ENCODE measurements at places on chromosomes 6 and 20. TPM values are rescaled to one million over a fixed set of nuclear protein-coding genes. Genes with fewer than 3 reads are reported as not detected.

DNA sequence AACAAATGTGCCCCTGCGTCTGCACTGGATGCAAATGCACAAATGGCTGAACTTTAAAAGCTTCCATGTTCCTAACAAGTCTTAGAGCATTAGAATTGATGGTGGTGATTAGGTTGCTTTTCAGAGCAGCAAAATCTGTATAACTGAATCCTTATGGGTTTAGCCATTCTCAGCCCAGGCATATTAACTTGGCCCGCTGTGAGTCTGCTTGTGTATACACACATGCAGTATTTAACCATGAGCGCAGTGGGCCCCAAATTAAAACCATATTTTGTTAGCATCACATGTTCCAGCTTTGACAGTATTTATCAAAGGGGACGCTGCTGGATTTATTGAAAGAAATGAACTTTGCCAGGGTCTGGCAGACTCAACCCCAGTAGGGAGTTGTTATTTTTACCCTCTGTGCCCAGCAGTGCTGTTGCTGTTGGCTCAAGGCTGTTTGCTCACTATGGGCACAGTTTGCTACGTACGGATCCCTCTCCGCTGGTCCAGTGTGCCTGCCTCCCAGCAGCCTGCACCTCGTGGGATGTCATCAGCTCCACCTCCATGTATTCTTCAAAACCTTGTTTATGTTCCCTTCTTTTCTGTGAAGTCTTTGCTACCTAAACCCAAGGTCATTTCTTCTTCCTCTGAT is 144.7 kb downstream of the QRSL1 start:
- DNase-seq = no peak

- DNase-seq = no peak
Measured at GRCh38 chr20:33065785-33066184, 12.1 kb downstream of the BPIFB3 start.

GRCh38 chr6:146026873-146027272 is 2.0 kb upstream of the GRM1 start:
- DNase-seq = no peak

Gene PTK6
- total RNA-seq = 0.13 TPM

GRCh38 chr6:111789598-111789997 is 83.7 kb downstream of the FYN start:
- DNase-seq = no peak

DNA sequence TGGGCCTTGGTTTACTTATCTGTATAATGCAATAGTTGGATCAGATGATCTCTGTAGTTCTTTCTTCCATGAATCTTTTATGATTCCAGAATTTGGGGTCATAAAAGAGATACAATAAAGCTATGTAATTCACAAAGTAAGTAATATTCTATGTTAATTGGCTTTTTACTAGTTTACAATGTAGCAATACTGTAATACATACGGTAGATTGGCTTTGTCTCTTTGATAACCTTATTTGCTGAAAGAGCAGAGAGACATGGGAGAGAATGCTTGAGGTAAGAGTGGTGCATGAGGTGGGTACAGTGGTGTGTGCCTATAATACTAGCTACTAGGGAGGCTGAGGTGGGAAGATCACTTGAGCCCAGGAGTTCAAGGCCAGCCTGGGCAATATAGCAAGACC is 14.7 kb downstream of the SPACA1 start:
- no peak for DNase-seq

GRCh38 chr20:31664696-31665354 is 27.1 kb downstream of the COX4I2 start:
- DNase-seq = no peak

Gene EYS
- 0.31 TPM for total RNA-seq

Gene PNLDC1
- not detected for total RNA-seq

DNA sequence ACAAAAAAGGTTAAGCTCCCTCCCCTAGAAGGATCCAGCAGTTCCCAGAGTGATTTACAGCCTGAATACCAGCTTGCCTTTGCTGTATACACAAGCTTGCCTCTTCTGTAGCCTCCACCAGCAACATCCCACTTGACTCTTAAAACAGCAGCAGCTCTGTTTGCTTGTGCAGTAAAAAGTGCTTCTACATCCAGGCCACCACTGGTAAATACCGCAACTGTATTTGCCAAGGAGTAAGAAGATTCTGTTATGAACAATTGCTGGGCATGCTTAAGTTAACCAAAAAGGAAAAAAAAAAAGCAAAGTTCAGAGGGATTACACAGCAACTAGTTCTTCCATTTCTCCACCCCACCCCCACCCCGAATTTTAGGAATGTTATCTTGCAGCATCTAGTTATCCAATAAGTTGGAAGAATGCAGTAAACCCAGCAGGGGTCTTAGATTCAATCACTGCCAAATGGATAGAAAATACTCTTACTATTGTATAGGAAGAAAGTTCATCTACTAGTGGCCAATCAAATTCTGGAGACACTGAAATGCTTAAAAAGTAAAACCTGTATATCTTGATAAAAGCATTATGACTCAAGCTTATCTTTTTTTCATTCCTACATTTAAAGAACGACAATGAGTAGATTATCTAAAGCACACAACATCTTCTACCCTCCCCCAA is 4.8 kb downstream of the SALL4 start:
- DNase-seq = no peak

DNA sequence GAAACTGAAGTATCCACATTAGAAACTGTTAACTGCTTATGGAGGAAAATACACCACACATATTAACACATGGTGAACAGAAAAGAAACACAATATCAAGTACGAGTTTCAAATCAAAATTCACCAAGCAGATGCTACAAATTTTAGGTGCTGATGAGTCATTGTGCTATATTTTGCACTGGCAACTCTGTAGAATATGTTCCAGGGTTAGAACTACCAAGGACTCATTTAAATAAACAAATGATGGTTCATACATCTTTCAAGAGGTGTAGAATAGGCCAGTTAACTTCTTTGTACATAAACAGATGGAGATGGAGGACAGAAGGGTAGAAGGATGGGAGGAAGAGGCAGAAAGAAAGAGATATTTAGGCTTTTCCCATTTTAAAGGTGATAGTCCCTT is 184.9 kb downstream of the ARHGAP18 start:
- no peak for DNase-seq

GRCh38 chr6:164150232-164150631 is 735.7 kb downstream of the QKI start:
- DNase-seq = no peak

GRCh38 chr6:133360194-133360593 is 119.0 kb downstream of the EYA4 start:
- DNase-seq = no peak

Gene THBD
- total RNA-seq = 25.3 TPM

- DNase-seq = no peak
Measured at GRCh38 chr6:118292558-118292957, 255.5 kb upstream of the PLN start.

Gene WASF1
- total RNA-seq = 9.6 TPM

DNA sequence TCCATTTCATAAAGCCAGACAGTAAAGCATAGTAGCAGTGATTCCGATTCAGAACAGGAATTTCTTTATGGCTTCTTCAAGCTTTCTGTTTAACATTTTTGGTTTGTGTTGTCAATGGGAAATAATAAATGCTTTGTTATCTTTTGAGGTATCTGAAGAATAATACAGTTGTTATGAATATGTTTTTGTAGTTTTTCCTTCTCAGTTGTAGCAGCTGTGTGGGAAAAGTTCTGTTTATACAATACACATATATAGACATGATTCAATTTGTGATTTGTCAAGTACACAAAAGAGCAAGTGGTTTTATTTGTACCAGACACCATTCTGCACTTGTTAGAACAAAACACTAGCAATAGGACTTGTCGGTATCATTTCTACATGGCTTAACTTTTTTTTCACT is 96.6 kb downstream of the CDYL start:
- DNase-seq = no peak

Gene SOX12
- 17.0 TPM for total RNA-seq

Gene ZNF165
- 1.2 TPM for total RNA-seq

Gene CPNE5
- 6.9 TPM for total RNA-seq

DNA sequence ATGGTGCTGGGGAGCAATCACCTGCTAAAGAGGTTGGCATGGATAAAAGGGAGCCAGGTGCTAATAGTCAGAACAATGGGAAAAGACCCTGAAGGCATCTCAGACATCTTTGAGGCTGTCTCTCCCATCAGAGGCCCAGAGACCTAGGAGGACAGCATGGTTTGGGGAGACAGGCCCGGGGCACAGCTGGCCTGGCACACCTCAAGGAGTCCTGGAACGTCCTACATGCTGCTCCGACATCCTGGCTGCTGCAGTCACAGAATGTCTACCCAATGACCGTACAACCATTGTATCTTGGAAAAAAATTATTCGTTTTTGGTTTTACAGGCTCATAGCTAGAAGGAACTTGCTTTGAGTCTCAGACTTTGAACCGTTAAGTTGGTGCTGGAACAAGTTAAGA is 4.4 kb downstream of the GMDS start:
- DNase-seq = no peak

GRCh38 chr6:3795836-3796718 is 44.6 kb upstream of the PXDC1 start:
- no peak for DNase-seq

- no peak for DNase-seq
Measured at GRCh38 chr6:169411296-169411695, 157.7 kb upstream of the THBS2 start.

DNA sequence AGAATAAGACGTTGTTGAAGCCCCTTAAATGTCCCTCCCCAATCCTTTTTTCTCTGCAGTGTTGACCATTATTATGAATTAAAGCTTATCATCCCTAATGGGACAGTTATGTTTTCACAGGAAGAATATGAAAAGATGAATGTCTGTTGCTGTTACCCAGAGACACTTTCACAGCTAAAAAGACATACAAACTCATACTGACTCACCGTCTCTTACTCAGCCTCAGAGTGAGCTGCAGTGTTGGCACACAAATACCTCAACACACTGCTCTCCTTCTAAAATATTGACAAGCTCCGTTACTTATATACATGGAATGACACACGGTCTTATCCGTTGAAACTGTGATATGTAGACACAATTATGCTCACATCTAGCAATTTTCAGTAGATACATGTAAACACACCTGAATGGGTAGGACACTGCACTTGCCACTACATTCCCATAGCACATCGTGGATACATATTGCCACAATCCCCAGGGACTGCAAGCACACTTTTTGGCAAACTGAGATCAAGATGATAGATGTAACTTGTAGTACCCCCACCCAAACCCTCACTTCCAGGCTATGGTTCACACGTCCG is 9.6 kb upstream of the SAPCD1 start:
- DNase-seq = no peak

GRCh38 chr20:6829510-6830116 is 62.1 kb downstream of the BMP2 start:
- no peak for DNase-seq

- DNase-seq = no peak
Measured at GRCh38 chr6:44115866-44116265, 11.4 kb downstream of the MRPL14 start.

DNA sequence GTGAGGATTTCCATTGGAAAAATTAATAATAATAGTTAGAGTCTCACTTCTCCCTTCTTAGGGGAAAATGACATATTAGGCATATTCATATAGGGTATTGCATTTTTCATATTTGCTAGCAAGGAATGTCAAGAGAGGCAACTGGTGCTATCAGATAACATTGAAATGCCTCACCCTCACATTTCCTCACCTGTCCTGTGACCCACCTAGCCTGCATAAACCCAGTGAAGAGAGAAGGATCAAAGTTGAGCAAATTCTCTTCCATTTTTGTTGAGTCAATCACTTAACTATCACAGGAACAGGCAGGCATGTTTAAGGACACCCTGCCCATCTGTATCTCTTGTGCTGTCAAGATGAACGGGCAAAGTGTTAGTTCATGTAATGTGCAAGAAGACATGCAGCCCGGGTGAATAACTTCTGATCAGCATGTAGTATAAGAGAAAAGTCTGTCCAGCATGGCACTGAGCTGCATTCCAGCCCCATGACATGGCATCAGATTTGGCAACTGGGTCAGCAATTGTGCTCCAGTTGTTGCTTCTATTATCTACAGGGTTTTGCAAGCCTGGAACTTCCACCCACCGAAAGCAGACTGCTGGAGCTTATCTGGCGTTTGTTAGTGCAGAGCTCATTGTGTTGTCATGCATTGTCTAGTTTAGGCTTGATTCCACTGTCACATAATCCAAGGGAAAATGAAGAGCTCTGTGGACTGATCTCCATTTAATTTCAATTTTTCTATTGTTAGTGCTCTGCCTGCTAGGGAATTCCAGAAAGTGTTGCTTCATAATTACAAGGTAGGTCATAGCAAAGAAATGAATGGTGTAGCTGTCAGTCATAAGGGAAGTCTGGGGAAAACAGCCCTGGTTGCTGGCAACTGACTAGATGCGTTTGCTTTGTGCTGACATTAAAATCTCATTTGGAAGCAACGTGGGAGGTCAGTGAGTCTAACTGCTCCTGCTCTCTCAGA is 138.4 kb upstream of the TNFAIP3 start:
- DNase-seq = no peak

Gene GPLD1
- 4.9 TPM for total RNA-seq

Gene PABPC1L
- 15.6 TPM for total RNA-seq

- no peak for DNase-seq
Measured at GRCh38 chr6:156950531-156950930, 173.4 kb downstream of the ARID1B start.

DNA sequence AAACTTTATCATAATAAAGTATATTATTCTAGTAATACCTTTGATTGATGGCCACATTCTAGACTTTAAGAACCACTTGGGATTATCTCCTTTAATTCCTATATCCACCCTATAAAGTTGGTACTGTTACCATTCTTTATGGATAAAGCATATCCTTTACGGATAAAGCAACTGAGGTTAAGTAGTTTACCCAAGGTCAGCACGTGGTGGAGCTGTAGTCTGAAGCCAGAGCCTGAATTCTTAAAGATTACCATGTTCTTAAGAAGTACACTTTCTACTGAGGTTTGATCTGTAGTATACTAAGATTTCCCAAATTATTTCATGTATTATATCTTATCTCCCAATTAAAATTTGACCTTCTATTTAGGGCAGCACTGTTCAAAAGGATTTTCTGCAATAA is 3.0 kb upstream of the NCOA7 start:
- no peak for DNase-seq

Gene RNF217
- 43.5 TPM for total RNA-seq

DNA sequence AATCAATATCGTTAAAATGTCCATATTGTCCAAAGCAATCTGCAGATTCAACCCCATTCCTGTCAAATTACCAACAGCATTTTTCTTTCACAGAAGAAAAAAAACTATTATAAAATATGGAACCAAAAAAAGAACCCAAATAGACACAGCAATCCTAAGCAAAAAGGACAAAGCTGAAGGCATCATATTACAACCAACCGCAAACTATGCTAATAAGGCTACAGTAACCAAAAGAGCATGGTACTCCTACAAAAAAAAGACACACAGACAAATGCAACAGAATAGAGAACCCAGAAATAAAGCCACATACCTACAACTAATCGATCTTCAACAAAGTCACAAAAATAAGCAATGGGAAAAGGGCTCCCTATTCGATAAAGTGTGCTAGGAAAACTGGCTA is 49.2 kb downstream of the RNGTT start:
- DNase-seq = no peak

- DNase-seq = no peak
Measured at GRCh38 chr6:3881711-3882421, 32.7 kb downstream of the FAM50B start.

Gene GRM1
- total RNA-seq = 0.45 TPM
